ENCODE measurements at places on chromosomes 7 and 10. TPM values are rescaled to one million over a fixed set of nuclear protein-coding genes. Genes with fewer than 3 reads are reported as not detected.

TMEM273 gene
- not detected for polyA plus RNA-seq

ZNF804B gene
- not detected for polyA plus RNA-seq

IDI2 gene
- polyA plus RNA-seq: not detected

ABCC2 gene
- polyA plus RNA-seq: 0.29 TPM

NME8 gene
- not detected for polyA plus RNA-seq

ARHGAP21 gene
- polyA plus RNA-seq: 93.1 TPM

HERC4 gene
- polyA plus RNA-seq: 40.1 TPM

CALHM1 gene
- polyA plus RNA-seq: not detected

CYP3A4 gene
- not detected for polyA plus RNA-seq

IFRD1 gene
- polyA plus RNA-seq: 46.9 TPM

GRCh38 chr10:44975431-44976331 lies 2.9 kb downstream of the DEPP1 start:
- DNase-seq: no peak

DNA sequence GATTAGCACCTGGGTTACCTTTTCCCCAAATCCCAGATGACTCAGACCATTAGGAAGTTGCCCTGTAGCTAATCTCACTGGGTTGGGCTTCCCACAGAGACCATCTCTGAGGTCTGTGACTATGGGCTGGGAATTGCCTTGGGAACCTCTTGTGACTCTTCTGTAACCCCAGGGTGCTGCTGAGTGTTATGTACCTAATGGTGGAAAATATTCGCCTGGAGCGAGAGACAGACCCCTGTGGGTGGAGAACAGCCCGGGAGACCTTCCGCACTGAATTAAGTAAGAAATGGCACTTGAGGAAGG lies 20.0 kb downstream of the STRIP2 start:
- DNase-seq: no peak

DNA sequence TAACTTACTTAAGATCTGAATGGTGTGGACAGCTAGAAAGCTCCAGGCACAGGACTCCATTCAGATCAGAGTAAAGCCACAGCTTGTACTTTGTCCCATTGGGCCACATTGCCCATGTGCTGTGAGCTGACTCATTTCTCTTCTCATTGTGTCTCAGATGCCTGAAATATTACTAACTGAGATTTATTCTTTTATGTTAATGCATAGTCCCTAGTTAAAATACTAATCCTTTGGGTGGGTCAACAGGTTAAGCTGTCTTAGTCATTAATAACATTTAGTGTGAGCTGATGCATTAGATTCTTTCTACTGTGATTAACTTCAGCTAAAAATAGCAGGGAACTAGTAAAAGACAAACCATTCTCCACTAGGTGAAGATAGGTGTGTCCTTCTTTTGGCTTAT lies 104.7 kb upstream of the ARMC3 start:
- DNase-seq: no peak

DNA sequence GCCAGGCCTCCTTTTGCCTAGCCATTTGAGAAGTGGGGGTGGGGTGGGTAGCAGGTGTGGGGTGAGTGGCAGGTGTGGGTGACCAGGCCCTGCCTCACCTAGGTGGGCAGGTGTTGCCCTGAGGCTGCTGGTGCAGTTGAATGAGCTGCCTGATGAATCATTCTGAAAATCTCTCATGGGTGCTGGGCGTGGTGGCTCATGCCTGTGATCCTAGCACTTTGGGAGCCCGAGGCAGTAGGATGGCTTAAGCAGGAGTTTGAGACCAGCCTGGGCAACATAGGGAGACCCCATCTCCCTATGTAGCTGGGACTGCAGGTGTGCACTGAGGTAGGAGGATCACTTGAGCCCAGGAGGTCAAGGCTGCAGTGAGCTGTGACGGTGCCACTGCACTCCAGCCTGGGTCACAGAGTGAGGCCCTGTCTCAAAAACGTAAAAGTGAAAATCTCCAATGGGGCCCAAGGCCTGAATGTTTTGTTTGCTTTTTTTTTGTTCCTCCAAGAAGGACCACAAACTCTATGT lies 17.7 kb downstream of the TSPAN14 start:
- DNase-seq: no peak

DNA sequence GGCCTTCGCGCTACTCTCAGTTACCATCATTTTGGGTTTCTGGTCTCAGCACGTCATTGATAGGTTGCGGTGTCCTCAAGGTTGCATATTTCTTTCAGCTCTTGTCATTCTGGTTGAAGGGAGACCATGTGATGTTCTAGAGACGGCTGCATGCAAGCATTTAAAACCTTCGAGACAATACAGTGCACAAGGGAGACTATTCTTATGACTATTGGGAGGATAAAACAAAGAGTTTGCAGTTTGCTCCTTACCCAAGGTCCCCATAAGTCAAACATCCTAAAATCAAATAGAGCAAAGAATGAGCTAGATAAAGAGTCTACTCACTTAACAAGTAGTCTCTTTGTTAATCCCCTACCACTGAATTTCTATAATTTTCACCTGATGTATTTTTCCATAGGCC lies 39.1 kb downstream of the NPVF start:
- no peak for DNase-seq

GRCh38 chr7:120402079-120402767 lies 129.2 kb downstream of the KCND2 start:
- no peak for DNase-seq

DNA sequence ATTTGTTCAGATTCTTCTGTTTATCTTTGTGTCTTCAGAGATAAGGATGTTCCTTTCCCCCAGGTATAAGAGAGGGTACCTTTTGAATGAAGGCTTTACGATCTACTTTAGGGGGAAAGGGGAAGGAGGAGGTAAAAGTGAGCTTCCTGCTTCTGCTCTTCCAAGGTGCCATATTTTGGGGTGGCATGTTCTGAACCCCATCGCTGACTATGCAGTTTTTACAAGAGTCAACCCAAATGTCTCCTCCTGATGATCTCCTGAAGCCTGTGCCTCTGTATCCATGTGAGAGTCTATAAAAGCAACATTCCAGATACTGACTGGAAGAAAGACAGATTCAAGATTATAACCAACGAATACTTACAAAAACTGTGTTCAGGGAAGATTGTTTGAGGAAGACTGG lies 102.5 kb downstream of the ZNF277 start:
- DNase-seq: no peak

GRCh38 chr10:71812016-71812912 lies 38.8 kb downstream of the PSAP start:
- DNase-seq: no peak

DNA sequence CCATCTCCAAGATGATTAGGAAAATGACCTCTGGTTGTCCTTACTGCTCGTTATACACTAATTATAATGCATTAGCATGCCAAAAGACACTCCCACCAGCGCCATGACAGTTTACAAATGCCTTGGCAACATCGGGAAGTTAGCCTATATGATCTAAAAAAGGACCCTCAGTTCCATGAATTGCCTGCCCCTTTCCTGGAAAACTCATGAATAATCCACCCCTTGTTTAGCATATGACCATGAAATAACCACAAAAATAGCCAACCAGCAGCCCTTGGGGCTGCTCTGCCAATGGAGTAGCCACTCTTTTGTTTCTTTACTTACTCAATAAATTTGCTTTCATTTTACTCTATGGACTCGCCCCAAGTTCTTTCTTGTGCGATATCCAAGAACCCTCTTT lies 41.6 kb upstream of the KCNMA1 start:
- DNase-seq: no peak

- no peak for DNase-seq
Observed at GRCh38 chr7:151435971-151436370, 4.0 kb downstream of the CRYGN start.

DNA sequence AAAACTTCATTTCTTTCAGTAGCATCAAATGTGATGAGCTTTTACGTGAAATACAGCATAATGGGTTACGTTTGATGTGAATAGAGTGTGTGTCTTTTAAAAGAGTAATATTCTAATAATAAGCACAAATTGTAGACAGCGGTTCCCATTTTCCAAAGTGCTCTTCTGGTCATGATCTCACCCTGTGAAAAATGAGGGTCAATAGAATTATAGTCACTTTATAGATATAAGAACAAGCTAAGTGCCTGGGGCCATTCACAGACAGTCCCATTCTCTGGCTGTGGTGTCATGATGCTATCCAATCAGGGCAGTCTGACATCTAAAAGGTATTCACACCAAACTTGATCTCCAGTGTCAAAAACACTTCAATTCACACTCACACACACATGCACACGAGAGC lies 830.8 kb upstream of the AUTS2 start:
- no peak for DNase-seq

DNA sequence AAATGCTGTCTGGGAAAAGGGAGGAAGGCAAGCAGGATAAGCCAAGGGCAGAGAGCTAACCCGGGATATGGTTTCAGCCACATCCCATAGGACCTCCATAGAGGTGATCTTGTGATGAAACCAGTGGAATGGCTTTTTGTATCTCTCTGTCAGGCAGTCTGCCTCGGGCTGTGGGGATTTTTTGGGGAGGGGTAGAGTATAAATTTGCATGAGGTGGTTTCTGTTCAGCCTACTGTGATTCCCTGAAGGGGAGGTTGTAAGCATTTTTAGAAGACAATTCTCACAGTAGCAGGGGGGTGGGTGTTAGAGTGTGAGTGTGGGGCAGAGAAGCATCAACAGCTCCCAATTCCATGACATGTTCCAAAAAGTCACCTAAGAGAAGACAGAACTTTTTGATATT lies 11.8 kb downstream of the OR9A2 start:
- DNase-seq: no peak

- no peak for DNase-seq
Observed at GRCh38 chr7:101104799-101105198, 19.5 kb downstream of the TRIM56 start.

- no peak for DNase-seq
Observed at GRCh38 chr7:104973909-104974415, 40.0 kb upstream of the KMT2E start.

- DNase-seq: no peak
Observed at GRCh38 chr10:129951101-129951969, 12.7 kb downstream of the EBF3 start.

DNA sequence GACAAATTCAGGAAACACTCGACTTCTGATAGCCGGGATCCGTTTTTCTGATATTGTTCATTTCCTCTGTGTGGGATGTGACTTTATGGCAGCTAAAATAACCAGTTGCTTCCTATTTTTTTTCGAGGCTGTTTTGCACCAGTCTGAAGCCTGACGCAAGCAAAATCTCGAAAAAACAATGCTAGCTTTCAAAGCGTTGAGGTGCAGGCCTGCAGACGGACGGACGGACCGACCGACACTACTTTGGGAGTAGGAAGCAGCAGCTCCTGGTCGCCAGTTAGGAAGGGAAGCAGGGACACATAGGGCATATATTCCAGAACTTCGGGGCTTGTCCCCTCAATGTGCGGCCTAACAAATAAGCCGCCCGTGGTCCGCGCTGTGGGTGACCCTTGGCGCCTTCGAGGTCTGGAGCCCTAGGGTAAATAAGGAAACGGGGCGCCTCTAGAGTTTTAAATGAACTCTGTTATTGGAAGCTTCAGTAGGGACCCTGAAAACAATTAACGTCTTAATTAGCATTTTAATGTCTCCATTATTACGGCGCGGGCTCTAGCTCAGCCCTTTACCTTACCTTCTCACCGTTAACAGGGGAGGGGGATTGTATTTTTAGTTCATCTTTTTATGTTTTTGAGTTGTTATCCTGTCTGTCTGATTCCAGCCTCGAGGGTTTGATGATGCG lies 1.3 kb downstream of the HHEX start:
- no peak for DNase-seq

DNA sequence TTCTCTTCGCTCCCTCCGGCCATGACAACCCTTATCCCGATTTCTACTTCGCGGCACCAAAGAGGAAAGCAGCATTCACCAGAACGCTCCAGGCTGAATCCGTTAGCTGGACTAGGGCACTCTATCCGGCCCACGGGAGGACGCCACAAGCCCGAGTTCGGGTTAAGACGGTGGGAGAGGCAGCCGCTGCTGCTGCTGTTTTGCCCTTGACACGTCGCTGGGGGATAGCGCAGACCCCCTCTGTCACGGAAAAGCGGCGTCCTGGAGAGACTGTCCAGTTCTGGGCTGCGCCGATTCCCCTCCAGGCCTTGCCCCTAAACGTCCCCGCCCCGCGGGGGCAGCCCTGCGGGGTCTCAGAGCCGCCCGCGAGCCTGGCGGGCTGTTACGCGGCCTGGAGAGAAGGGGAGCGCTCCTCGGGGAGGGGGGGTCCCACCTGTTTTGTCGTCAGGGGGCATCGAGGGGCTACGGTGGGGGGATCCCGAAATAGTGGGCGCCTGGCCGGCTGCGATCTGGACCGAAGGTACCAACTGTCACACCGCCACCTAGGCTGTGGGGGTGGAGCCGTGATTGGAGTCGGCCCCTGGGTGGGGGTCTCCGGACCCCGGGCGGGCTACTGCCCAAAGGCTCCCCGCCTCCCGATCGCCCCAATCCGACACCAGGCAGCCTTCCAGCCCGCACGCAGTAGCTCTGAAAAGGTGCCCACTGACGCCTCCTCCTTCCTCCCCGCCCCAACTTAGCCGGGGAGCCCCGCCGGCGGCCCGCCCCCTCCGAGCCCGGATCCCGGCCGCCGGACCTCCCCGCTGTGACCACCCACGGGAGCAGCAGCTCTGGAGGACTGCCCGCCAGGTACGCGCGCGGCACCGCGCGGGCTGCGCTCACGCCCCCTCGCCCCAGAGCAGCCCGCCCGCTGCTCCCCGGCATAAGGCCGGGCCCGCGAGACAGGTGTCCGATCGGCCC lies 772 bp downstream of the SGMS1 start:
- DNase-seq: no peak

- DNase-seq: no peak
Observed at GRCh38 chr7:45017253-45017652, 17.3 kb downstream of the CCM2 start.

GRCh38 chr10:73763343-73763742 lies 18.5 kb upstream of the CHCHD1 start:
- no peak for DNase-seq

GRCh38 chr7:150948791-150949251 lies 29.3 kb downstream of the KCNH2 start:
- DNase-seq: no peak

DNA sequence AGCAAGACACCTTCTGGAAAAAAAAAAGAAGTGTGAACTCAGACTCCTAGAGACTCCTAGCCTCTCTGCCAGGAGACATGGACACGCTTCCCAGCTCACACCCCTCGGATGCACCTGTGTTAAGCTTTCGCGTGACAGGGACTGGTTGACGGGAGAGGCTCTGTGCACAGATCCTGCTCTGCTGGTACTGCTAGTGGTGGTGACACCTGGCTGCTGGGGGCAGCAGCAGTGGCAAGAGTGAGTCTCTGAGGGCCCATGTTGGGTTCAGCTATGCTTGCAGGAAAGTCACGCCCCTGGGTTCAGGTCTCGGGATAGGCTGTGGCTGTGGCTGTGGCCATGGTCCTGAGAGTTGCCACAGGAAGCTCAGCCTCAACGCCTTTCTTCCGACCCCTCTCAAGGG lies 81.1 kb downstream of the XRCC2 start:
- DNase-seq: no peak

DNA sequence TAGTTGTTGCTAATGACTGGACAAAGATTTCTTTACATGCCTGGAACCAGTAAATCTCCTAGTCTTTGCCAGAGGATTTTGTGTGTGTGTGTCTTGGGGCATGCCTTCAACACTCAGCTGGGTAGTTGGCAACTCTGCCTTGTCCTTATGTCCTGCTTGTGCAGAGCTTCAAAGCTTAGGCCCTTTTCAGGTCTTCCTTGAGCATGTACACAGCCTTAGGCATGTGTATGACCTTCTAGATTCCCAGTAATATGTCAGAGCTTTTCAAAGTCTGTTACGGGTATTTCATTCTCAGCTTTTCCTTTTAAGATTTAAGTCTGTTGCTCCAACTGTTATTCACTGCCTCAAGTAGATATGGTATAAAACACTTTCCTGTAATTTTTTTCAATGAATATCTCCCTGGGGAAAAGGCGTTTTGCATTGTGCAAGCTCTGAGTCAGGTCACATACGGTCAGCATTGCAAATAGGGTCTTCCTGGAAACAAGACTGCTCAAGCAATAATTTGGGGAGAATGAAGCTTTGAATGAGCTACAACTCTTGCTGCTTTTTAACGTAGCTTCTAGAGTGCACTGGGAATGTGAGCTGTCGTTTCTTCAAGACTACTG lies 25.5 kb downstream of the SHOC2 start:
- DNase-seq: no peak
